AG20443 (cell line): ENCODE measurements at places on chromosomes 3 and 15.

DNA sequence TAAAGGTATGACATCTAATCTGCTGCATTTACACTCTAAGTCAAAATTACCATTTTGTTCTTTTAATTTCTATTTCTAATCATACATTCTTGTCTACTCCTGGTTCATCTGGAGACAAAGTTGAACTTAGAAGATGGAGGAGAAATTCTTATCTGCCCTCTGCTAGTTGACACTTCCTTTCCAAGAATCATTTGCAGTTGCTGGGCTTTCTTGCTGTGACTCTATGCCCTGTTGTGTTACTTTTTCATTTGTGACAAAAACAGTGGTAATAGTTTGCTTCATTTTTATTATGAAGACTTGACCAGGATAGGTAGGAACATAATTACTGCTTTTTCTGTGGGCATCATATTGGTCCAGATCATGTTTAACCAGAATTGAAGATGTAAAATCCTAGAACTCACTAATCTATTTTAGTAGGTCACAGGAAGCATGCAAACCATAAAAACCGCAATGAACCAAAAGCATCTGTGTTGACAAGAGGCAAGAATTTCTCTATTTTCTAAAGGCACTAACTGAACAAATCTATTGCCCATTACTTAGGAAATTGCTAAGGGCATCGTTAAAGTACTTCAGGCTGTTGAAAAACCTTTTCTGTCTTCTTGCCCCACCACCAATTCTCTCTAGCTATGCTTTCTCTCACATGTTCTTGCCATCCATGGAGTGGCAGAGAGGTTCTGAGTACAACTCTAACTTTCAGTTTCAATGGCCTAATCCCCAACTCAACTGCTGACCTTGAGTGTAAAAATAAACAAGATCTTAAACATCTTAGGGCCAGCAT, 4.2 kb upstream of the CCR2 start:
- DNase-seq: no peak

GRCh38 chr15:50315814-50316630, 39.0 kb downstream of the GABPB1 start:
- DNase-seq: peak; percentile 25

DNA sequence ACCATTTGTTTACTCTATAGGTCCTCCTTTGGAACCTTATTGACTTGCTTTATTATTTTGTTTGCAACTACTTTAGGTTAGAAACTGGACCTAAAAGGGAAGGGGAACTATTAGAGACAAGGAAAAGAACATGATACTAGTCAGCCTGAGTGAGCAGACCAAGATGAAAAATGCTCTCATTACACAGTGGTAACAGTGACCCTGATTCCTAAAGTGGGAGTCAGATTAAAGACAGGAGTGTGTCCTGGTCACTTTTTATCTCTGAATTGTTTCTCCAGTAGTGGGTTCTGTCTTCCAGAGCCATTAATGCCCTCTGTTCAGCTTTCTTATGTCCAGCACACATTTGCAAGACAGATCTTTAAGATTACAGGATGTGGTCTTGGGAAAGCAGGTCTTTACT, 124.1 kb downstream of the TMEM108 start:
- no peak for DNase-seq

GRCh38 chr15:50049871-50050270, 69.2 kb downstream of the ATP8B4 start:
- DNase-seq: no peak

GRCh38 chr15:64779024-64779423, 3.6 kb upstream of the RBPMS2 start:
- no peak for DNase-seq

- no peak for DNase-seq
These were observed 13.4 kb upstream of the AGBL1 start for GRCh38 chr15:86066174-86066834.

DNA sequence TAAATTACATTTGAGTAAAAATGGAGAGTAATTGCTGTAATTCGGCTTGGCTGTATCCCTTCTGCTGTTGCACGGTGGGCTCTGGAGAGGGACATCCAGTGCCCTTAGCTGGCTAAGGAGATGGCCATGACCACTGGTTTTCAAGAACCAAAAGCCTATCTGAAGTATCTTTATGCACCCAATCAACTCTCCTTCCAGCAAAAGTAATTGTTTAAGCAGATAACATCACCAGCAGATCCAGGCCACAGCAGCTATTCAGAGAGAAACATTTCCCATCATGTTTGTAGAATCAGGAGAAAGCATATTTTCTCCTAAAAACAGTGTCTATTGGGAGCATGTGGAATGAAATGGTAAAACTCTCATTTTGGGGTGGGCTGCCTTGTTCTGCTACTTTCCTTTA, 514.5 kb upstream of the RGMA start:
- no peak for DNase-seq

DNA sequence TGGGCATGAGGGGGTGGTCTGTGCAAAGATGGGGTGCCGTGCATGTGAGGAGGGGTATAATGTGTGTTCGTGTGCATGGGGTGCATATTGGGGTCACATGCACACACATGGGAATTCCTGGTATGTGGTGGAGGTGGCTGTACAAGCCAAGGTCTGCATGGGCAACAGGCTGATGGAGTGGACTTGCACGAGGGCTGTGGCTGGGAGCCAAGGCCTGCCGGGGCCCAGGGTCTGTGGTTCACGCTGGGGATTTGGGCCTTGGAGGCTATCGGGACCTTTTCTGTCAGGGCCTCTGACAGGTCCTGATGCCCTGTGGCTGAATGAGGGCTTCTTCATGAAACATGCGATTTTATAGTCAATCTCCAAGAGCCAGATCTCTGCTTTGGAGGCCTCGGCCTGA, 9.8 kb upstream of the PLXND1 start:
- DNase-seq: no peak

DNA sequence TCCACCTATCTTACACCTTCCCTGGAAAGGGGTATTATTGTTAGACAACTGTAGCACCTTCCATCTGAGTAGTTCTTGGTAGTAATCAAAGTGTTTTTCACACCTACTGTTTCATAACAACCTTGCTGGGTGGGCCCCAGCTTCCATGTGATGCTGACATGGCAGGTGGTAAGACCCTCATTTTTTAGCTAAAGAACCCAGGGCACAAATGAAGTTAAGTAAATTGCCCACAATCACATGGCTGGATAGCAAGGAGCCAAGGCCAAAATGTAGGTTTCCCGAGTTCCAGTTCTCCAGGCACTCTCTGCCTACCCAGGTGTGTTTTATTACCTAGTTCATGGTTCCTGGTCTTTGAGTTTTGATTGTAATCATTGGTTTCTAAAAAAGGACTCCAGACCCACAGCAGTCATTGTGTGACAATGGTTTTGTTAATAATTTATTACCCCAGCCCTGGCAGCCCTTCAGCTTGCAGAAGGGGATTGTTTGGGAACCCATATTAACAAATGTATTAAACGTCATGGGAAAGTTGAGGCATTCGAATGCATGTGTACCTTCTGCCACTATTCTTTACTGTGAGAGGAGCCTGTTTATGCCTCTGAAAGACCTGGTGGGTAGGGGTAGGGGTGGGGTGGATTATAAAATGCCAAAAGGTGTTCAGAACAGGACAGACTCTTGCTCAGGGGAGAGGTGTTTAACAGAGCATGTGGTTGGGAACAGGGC, 222.2 kb upstream of the BHLHE40 start:
- no peak for DNase-seq

DNA sequence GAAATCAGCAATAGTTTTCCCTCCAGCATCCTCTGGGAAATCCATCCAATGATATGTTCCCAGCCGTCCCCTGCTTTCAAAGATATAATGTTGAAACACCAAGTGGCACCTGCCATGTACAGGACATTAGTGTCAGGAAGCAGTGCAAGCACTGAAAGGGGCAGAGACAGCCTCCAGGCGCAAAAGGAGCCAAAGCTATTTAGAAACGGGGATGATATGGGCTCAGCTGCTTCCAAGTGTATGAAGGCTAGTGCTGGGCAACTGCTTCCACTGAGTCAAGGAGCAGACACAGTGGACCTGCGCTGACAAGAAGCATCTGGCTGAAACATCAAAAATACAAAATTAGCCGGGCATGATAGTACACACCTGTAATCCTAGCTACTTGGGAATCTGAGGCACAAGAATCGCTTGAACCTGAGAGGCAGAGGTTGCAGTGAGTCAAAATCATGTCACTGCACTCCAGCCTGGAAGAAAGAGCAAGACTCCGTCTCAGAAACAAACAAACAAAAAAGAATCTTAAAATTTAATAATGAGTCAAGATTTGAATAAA, 119.7 kb downstream of the AQP9 start:
- no peak for DNase-seq

- DNase-seq: no peak
These were observed 214.5 kb downstream of the KCNMB2 start for GRCh38 chr3:178750639-178751300.

- DNase-seq: peak; percentile 38
These were observed 39.8 kb downstream of the CCDC12 start for GRCh38 chr3:46936733-46937250.

GRCh38 chr15:81301815-81302399, 22.0 kb downstream of the STARD5 start:
- no peak for DNase-seq

GRCh38 chr3:9409981-9410854, 12.8 kb downstream of the SETD5 start:
- DNase-seq: no peak

- DNase-seq: no peak
These were observed 84.4 kb downstream of the CMSS1 start for GRCh38 chr3:99902091-99902490.

DNA sequence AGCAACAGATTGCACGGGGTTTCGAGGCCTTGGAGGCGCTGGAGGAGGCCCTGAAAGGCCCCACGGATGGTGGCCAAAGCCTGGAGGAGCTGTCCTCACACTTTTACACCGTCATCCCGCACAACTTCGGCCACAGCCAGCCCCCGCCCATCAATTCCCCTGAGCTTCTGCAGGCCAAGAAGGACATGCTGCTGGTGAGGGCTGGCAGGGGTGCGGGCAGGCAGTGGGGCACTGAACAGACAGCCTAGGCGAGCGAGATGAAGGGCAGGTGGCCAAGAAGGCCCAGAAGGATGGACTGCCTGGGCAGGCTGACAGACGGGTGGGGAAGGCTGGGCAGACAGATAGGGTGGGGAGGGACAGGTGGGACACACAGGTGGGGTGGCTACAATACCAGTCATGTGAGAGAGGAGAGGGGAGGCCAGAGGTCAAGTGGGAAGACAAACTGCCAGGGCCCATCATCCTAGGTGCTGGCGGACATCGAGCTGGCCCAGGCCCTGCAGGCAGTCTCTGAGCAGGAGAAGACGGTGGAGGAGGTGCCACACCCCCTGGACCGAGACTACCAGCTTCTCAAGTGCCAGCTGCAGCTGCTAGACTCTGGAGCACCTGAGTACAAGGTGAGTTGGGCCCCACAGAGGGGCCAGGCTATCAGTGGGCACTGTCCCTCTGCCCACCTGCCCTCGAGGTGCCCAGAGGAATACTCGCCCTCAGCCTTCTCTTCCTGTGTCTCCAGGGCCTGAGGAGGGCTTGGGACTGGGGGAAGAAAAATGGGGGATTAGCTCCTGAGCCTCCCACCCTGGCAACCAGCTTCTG, 3.1 kb downstream of the PARP3 start:
- DNase-seq: no peak

DNA sequence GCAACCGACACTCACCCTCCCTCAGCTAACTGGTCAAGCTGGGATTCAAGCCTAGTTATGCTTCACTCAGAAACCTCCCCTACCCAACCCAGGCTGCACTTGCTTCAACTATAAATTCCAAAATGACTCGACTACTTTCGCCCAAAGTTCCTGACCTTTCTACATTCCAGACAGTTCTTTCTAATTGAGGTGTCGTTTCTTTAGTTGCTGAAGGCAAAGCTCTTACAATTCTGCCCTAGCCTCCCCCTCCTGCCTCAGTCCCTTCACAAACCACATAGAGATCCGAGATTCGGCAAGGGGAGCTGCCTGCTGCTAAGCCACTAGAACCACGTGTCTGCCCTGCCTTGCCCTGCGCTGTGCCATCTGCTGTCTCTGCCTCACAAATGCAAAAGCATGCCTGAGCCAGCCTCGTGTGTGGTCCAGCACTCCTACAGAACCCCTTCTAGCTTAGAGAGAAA, 74.7 kb upstream of the SH3GL3 start:
- DNase-seq: peak; percentile 53

DNA sequence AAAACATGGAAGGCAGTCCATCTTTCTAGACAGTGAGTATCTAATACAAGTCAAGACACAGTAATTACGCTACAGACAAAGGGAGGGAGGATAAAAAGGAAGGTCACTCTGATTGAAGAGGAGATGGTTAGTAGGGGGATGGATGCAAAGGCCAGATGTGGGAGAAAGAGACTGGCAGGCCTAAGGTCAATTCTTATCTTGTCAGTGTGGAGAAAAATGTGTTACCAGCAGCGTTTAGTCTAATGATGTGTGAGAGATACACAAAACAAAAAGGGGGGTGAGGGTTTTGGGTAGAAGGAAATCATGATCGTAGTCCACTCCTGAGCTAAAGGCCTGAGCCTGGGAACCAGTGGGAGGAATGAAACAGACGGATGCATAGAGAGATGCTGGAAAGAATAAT, 46.7 kb downstream of the RFTN1 start:
- DNase-seq: no peak

DNA sequence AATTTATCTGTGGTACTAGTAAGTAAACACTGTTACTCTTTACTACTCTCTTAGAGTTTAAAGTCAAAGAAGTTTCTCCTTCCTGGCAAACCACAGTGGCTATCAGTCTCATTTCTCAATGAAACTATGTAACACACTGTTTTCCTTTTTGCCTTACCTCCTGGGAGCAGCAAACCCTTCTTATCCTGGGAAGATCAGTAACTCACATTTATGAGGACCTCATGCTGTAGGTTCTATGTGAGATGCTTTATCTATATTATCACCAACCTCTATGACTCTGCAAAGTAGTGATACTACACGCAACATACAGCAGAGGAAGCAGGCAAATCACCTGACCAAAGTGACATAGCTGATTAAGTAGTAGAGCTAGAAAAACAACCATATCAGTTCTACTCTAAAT, 35.3 kb downstream of the PBRM1 start:
- no peak for DNase-seq

DNA sequence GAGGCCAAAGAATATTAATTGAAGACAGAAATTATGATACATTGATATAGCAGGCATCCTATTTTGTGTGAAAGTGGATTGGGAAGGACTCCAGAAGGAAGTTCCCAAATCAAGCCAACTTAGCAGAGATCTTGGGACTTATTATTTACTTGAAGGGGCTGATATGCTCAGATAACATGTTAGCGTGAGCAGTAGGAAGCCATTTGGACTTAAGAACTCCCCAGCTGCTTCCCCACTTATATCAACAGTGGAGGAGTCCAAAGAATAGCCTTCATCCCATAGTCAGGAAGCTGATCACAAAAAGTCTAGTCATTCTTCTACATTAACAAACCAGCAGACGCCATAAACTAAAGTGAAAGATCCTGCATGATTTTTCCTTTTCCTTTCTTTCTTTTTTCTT, 200.0 kb downstream of the ATP8B4 start:
- no peak for DNase-seq

DNA sequence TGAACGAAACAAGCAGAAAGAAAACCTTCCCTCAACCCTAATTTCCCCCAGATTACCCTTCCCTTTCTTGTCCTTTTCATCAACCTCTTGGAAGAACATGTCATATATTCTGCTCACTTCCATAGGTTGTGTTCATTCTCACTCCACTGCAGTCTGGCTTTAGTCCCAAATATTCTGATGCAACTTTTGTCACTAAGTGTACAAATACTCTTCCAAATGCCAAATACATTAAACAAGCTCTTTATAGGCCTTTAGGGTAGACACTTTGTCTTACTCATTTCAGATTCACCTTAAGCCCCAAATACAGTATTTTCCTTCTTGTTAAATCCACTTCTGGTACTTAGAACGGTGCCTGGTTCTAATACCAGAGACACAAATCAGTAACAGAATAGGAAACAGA, 406.5 kb upstream of the CDIN1 start:
- no peak for DNase-seq
